ENCODE measurements at places on chromosomes 6 and 20.
A peak's percentile ranks its signal among the peaks of the same experiment; 100 is the strongest.

- DNase-seq = peak; percentile 75
These were observed 6.7 kb downstream of the PSMA7 start for GRCh38 chr20:62136283-62137091.

GRCh38 chr20:7214081-7214740 is 446.7 kb downstream of the BMP2 start:
- DNase-seq = no peak

GRCh38 chr6:100464903-100465700 is at the start of gene SIM1:
Gene SIM1, minus strand, starts transcription at chr6:100464921. Its CDS starts 1,453 bp downstream, at chr6:100463468.
- DNase-seq = peak; percentile 62

GRCh38 chr6:36186199-36186598 is 10.3 kb upstream of the BRPF3 start:
- DNase-seq = no peak

GRCh38 chr6:144935181-144935580 is 650.0 kb downstream of the UTRN start:
- DNase-seq = no peak

DNA sequence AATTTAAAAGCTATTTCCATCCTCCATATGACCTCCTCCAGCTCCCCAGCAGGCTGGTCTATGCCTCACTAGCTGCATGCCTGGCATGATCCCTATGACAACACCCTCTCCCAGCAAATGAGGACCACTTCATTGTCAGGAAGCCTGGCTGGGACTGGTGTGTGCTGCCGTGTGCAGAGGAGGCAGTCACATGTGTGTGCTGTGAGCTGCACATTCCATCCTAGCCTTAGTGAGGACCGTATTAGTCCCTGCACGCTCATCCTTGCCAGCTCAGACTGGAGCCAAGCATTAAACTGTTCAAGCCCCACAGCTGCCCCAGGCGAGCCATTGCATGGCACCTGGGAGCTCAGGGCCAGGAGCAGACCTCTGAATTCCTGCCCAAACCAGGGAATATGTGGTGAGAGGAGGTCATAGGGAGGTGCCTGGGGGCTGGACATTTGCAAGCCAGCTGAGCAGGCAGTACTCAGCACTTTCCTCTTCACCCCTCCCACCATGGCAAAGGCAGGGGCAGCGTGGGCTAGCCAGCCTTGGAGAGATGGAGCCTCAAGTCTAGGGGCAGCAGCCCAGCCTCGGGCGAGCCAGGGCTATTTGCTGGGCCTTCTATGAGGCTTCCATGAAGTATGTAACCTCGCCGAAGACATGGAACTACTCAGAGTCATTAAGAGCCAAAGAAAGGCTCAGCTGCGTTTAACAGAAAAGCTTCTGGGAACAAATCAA is 8.7 kb upstream of the CCN5 start:
- DNase-seq = no peak

DNA sequence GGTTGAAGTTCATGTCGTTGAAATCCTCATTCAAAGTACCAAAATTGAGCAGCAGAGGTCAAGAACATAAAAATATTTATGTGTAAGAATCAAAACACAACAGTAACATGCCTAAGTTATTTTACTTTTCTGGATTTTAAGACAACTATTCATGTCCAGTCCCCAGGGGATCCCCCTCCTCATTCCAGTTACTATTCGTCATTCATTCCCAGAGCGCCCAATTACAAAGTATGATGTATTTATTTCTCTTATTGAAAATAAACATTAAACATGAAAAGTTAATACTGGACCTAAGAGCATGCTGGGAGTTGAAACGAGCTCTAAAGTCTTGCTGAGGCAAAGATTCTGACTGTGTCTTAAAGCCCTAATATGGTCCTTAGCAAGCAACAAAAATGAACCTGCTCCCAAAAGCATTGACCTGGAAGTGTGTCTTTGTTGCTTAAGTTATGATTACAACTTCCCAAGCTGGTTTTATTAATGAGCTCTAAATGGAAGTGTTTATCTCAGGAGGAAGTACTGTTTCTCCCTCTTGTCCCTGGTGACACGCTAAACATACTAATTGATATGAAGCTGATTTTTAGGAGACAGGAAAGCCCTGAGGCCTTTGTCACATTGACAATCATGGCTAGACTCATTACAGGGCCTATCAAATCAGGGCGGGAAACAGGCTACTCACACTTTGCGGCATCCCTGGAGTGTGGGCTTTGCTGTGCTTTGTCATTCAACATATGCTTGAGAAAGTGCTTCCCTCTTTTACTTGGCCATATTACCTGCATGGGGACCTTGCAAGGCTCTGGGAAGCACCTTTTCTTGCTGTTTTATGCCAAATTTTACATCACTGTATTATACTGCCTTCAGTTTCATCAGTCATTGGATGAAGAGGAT is 192.2 kb upstream of the DTNBP1 start:
- peak; percentile 70 for DNase-seq

DNA sequence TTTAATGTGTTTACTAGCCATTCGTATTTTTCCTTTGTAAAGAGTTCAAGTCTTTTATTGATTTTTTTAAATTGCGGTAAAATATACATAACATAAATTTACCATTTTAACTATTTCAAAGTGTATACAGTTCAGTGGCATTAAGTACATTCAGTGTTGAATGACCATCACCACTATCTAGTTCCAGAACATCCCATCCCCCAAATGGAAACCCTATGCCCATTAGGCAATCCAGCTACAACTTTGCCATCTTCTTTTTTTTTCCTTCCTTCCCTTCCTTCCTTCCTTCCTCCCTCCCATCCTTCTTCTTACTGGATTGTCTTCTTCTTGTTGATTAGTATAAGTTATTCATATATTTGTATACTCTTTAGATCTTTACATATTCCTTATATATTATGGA is 8.6 kb downstream of the LPIN3 start:
- no peak for DNase-seq

GRCh38 chr6:85483846-85484245 is 34.0 kb downstream of the NT5E start:
- DNase-seq = no peak

GRCh38 chr6:116365743-116366142 is 5.0 kb upstream of the DSE start:
- DNase-seq = no peak

DNA sequence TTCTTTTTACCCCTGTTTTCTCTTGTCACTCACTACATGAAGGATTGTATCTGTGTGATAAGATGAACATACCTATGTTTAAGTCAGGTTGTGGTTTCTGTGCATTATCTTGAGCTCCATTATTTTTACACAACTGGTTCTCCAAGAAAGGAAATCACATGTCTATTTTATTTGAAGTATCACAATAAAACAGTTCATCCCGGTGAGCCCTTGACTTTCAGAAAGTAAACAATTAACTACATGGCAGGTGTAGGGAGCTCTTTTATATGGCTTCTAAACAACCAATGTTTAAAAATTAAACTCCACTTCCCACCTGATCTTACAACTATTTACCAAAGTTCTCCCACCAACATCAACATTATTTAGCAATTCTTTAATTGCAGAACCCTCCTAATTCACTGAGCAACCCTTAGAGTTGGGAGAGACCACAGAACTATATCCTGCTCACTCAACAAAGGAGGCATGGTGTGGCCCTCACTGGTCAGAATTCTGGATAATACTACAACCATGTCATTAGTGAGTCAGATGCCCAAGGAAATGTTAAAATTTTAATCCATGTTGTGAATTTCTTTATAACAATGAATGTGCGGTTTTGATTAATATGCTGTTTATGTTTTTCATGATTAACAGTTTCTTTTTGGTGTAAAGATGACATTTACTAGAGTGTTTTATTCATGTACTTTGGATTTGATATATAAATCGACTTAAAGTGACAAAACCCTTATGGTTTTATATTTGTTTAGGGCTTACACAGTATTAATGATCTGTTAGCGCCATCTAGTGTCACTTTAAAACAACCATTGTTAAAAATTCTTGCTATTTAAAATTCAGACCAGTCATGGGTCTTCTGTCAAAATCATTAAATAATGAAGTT is 50.0 kb upstream of the SCGN start:
- peak; percentile 66 for DNase-seq

- peak; percentile 79 for DNase-seq
These were observed 2.6 kb downstream of the TRAF3IP2 start for GRCh38 chr6:111603040-111603439.

DNA sequence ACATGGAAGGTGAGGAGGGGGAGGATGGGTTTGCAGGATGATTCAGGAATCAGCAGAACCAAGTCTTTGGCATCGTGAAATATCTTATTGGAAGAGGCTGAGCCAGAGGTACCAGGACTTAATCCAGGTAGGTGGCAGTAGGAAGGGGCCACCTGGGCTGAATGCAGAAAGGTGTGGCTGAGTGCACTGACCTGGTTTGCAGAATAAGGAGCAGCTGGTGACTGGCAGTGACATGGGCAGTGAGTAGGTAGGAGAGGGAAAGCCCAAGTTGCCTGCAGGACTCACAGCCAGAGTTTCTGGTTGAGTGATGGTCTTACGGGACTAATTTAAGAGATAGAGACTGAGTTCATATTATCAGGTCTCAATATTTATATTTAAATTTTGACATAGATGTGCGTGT is 1.1 kb upstream of the PBOV1 start:
- DNase-seq = no peak

DNA sequence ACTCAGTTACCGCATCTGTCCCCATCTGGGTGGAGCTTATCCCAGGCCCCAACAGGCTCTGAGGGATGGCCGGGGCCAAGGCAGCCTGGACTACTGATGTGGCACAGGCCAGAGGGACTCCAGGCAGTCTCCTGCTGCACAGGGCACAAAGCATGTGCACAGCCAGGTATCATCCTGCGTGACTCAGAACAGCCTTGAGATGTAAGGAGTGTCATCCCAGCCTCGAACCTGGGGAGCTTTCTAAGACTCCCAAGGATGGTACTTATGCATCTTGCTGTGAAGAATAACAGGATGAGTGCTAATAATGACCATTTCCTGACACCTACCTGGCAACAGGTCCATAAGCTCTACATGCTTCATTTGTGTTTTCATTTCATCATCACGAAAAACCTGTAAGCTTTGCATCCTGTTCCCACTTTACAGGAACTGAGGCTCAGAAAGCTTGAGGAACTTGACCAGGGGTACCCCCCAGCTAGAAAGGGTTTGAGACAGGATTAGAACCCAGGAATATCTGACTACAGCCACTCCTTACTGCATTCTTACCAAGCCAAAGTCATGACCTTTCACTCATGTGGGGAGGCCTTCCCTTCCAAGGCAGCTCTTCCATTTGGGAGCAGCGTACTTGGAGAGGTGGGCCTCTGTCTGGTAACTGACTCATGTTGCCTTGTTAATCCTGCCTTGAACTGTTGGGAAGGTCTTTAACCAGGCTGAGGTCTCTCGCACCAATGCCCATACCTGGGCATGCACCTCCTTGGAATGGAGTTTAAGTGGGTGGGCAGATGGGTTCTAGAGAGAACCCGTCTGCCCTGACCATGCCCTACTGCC is 1.9 kb downstream of the TRIB3 start:
- no peak for DNase-seq

DNA sequence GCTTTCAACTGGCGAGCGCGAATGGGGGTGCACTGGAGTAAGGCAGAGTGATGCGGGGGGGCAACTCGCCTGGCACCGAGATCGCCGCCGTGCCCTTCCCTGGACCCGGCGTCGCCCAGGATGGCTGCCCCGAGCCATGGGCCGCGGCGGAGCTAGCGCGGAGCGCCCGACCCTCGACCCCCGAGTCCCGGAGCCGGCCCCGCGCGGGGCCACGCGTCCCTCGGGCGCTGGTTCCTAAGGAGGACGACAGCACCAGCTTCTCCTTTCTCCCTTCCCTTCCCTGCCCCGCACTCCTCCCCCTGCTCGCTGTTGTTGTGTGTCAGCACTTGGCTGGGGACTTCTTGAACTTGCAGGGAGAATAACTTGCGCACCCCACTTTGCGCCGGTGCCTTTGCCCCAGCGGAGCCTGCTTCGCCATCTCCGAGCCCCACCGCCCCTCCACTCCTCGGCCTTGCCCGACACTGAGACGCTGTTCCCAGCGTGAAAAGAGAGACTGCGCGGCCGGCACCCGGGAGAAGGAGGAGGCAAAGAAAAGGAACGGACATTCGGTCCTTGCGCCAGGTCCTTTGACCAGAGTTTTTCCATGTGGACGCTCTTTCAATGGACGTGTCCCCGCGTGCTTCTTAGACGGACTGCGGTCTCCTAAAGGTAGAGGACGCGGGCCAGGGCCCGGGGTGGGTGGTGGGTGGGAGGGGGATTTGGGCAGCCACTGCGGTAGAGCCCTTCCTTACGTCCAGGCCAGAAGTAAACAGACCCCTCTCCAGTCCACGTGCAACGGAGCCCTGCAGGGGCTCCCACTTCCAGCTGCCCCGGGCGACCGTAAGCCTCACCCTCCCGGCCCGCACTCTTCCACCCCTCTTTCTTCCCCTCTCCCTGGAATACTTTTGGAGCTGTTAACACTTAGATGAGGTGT is 998 bp downstream of the BMP2 start:
- peak; percentile 40 for DNase-seq

GRCh38 chr6:77034161-77034560 is 429.1 kb downstream of the HTR1B start:
- peak; percentile 89 for DNase-seq

DNA sequence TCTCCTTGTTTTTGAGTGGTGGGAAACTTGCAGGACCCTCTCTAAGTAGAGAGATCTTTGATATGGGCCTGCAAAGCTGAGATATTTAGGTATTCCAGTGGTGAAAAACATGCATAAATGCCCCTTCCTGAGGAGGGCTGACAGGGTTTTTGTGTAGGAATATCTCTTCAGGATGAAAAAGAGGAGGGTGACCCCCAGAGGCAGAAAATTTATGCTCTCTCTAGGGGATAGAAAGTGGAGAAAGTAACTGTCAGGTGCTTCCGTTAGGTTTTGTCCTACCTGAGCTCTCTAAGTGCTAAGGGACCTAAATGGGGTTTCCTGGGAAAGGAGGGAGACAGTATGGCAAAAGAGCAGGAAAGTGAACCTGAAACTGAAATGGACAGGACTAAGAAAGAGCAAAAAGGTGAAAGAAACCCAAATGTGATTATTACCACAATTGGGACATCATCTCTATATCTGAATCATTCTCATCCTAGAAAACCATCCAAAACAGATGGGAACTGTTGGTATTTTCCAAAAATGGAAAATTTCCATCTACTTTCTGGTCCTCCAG is 2.0 kb downstream of the COL19A1 start:
- no peak for DNase-seq
